ENCODE measurements at places on chromosomes 11 and 22. TPM values are rescaled to one million over a fixed set of nuclear protein-coding genes. Genes with fewer than 3 reads are reported as not detected.

The TRIM51 gene
- total RNA-seq, result not detected

The MAPK8IP2 gene
- total RNA-seq, result 0.58 TPM

The SLC15A3 gene
- 8.8 TPM for total RNA-seq

The RPUSD4 gene
- 18.0 TPM for total RNA-seq

The VPREB1 gene
- not detected for total RNA-seq

The FGF3 gene
- total RNA-seq, result not detected

The ACTN3 gene
- not detected for total RNA-seq

The CHORDC1 gene
- total RNA-seq, result 42.6 TPM

The ASPHD2 gene
- 5.4 TPM for total RNA-seq

The CCDC88B gene
- 3.2 TPM for total RNA-seq

The SMCO4 gene
- 12.6 TPM for total RNA-seq

The ATF4 gene
- 207 TPM for total RNA-seq
